ENCODE measurements at places on chromosomes 16 and 17. TPM values are rescaled to one million over a fixed set of nuclear protein-coding genes. Genes with fewer than 3 reads are reported as not detected.

- DNase-seq: no peak
Observed at GRCh38 chr16:51450376-51450775, 299.3 kb upstream of the SALL1 start.

DNA sequence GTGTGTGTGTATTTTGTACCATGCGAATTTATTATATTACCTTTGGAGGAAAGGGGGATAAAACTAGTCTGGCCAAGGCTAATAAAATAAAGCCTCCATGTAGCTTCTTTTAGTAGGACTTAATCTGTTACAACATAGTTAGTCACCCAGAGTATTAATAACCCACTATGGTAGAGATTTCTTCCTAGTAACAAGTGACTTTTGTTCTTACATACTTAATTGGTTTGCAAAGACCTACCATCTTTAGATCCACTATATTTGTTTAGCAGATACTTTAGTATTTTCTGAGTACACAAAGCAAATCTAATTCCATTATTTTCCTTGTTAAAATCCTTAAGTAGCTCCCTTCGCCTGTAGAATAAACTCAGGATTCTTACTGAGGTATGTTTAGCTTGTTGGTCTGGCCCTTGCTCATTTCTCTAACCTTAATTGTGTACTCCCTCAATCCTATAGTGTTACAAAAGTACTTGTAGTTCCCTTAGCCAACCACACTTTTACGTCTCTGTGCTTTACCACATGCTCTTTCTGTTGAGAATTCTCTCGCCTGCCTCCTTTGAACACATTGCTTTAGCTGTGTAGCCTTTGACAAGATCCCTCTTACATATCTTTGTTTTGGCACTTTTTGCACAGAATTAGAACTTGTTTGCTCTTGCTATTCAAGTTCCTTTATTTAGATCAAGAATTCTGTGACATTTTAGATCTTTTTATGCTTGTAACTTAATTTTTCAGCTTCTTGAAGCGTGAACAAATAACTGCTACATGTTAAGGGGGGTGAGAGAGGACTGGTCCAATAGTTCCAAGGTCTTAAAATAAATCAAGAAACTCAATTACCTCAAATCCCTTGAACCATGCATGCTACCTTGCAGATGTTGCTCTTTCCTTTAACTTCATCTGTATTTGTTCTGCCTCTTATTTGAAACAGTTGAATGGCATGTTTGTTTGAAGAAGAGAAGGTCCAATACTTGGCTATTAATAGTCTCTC lies 23.8 kb downstream of the CLTC start:
- no peak for DNase-seq

CTRB1 gene
- total RNA-seq: 0.76 TPM

MPV17L gene
- 4.8 TPM for total RNA-seq

NPTX1 gene
- total RNA-seq: 95.0 TPM

GRCh38 chr16:79436885-79437284 lies 163.7 kb downstream of the MAF start:
- DNase-seq: no peak

GRCh38 chr16:474420-475122 lies 49.1 kb downstream of the RAB11FIP3 start:
- DNase-seq: peak; percentile 38

RTN4RL1 gene
- 0.14 TPM for total RNA-seq

- no peak for DNase-seq
Observed at GRCh38 chr17:6005939-6006338, 64.2 kb upstream of the WSCD1 start.

GRCh38 chr16:31117384-31118222 lies at the start of gene KAT8:
TSS of gene KAT8 (plus strand) at chr16:31117664. CDS start at chr16:31117682, 18 bp downstream.
- DNase-seq: peak; percentile 99

DNA sequence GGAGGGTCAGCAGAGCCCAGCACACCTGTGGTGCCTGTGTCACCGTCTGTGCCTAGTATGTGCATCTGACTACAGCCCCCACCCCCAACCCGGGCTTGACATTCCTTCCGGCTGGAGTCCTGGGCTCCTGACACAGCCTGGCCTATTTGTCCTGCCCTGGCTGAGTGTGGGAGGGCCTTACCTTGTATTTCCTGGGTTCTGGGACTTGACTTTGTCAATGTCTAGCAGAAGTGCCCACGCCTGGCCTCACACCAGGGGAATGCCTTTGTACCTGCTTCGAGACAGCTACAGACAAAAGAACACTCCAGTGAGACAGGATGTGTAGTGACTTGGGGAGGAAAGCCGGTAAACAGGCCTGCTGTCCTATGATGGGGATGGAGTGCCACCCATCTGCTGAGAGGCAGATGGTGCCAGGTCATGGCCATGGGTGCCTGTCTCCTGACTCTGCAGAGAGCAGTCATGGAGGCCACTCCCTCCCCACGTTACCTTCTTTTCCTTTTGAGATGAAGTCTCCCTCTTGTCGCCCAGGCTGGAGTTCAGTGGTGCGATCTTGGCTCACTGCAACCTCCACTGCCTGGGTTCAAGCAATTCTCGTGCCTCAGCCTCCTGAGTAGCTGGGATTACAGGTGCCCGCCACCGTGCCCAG lies 42.8 kb downstream of the TNFRSF13B start:
- DNase-seq: no peak

DNA sequence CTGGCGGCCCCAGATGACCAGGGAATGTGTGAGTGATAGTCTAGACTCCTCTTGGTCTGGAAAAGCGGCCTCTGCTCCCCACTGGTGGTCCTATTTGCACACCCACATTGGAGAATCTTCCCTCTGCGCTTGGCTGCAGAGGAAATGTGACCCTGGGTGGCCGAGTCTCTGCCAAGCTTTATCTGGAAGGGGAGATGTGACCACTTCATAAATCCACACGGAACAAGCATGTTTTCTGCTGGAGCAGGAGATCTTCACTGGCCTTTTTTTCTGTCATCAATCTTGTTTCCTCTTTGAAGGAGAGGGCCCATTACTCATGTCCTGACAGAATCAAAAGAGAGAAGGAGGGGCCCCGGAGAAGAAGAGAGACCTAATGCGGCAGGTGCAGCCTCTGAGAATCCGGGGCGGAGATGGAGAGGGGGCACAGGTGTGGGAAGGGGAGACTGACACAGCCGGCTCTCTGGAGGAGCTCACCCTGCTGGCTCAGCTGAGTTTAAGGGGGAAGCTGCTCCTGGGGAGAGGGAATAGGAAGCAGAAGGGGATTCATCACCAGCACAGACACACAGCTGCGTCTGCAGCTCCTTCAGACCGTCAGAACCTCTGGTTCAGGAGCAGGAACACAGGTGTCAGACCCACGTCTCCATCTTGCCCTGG lies 116.3 kb downstream of the SOX9 start:
- DNase-seq: no peak

GRCh38 chr16:9056061-9056460 lies 35.4 kb upstream of the HAPSTR1 start:
- no peak for DNase-seq

DNA sequence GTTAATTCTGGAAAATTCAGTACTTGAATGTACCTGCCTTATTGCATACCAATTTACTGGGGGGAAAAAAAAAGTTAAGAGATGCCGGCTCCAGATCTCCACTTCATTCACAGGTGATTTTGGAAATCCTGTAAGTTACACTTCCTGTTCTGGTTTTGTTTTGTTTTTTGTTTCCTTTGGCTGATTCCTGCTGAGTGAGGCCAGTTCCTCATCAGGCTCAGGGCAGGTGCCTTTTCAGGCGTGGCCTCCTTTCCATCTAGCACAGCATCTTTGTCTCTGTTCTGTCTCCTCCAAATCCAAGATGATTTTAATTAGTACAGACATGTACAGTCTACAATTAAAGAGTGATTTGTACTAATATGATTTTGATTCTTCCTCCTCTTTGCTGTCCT lies 19.2 kb downstream of the CYB561 start:
- no peak for DNase-seq

DNA sequence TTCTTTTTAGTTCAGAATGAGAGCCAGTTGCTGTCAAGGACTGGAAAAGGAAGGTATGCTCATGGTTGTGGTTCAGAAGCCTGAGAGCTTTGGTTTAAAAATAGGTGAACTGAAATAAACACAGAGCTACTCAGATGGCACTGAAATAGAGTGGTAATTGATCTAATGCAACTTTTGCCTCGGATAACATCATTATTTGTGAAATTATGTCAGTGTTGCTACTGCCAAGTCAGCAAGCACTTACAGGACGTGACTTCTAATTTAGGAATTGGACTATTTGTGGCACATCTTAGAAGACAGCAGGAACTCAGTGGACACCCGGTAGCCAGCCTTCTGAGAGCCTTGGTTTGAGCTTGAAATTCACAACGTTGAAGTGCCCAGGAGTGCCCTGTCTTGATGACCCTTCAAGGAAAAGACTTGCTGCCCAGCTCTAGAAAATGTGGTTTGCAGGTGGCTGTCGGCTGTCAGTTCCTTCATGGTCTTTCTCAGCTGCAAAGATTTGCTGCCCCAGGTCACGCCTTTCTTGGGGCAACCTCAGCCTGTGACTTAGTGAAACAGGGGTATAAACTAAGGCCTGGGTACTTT lies 42.0 kb upstream of the XYLT1 start:
- DNase-seq: no peak

DNA sequence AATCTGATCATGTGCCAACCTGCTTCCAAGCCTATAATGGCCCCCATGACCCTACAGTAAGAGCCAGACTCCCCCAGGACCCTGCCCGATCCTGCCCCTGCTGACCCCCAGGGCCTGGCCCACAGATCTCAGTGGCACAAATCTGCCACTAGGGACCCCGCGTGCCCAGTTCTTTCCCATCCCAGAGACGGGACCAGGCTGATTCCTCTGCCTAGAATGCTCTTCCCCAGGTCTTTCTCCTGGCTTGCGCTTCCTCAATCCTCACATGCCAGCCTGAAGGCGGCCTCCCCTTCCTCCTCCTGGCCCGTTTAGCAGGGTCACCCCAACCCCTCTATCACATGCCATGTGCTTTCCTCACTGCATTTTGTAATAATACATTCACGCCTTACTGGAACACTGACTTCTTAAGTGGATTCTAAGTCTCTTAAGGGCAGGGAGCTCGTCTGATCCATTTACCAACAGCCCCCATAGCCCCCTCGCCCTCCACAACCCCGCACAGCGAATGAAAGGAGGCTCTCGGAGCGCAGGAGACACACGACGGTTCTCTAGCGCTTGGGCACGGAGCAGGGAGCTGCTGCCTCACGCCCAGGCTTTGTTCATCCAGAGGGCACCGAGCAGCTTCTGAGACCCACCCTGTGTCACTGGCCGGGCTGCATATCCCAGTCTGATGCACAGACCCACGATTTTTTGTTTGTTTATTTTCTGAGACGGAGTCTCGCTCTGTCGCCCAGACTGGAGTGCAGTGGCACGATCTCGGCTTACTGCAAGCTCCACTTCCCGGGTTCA lies 1.2 kb downstream of the TRIM65 start:
- peak; percentile 59 for DNase-seq

DNA sequence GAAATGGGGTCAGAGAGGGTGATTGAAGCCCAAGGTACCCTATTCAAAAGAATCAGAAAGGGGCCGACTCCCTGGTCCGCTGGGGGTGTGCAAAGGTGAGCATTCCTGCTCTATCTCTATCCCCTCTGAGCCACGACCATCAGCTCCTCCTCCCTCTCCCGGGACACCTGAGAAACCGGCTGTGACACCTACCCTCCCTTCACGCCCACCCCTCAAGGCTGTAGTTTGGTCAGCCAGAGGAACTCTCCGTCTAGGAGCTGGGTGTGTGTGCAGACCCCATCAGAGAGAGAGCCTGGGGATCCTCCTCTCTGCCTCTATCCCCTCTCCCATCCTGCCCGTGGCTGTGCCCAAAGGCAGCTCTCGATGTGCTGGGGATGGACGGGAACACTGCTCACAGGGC lies 27.6 kb upstream of the DLX4 start:
- DNase-seq: no peak

GRCh38 chr16:14203166-14203565 lies 132.0 kb downstream of the MRTFB start:
- no peak for DNase-seq

DNA sequence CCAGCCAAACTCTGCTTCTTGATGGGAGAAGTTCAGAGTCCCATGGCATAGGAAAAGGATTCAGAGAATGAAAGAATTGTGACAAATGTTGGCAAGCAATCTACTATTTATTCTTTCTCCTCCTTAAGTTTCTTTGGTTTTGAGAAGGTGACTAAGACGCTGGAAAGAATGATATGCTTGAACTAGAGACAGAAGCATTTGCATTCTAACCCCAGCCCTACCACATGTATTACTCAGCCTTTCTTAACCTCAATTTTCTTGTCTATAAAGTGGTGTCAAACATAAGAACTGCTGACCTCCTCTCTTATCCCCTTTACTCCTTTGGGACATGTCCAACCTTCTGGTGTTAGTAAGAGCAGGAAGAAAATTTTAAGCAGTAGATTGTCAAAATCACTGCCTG lies 124.7 kb downstream of the HS3ST2 start:
- no peak for DNase-seq

- no peak for DNase-seq
Observed at GRCh38 chr16:48426244-48427141, 41.3 kb upstream of the SIAH1 start.

GAS7 gene
- 21.6 TPM for total RNA-seq

OR1F1 gene
- not detected for total RNA-seq

- DNase-seq: no peak
Observed at GRCh38 chr17:21400816-21401593, 24.8 kb downstream of the KCNJ12 start.

DNA sequence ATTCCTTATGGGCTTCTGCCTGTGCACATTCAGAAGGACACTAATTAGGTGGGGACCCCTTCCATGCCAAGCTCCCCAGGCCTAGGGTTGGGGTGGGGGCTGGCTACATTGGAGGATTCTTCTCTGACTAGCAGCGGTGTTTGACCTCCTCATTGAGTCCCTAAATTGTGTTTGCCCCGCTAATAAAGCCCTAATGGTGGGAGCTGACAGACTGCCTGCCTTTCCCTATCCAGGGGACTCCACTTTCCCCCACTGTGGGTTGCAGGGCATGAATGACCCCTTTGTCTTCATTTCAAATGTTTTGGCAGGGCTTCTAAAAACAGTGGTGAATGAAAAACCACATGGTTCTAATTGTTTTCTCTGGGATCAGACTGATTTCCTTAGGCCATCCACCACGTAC lies 476.8 kb upstream of the CDH11 start:
- no peak for DNase-seq

DNA sequence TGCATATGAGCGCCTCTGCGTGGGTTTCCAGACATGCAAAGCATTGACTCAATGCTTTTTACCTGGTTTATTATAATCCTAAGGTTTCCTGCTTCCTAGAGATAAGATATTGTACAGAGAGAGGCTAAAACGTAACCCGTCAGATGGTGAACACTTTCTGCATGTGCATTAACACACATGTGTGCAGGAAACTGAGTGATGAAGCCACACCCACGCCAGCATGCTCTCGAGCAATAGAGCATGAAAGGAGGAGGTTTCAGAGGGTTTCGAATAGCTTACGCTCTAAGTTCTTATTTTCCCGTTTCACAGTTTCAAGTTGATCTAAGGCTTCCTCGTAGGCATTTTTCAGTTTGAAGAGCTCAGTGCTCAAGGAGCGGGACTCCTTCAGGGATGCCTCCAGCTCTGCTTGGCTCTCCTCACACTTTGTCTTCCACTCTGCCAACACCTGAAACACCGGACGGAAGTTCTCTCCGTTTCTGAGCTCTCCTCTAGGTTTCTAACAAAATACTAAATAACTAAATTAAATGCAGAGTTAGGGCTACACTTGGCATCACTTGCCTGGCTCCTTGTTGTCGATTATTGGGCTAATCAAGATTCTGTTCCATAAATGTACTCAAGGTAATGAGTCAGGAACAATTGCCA lies 23.2 kb downstream of the MYH3 start:
- no peak for DNase-seq

GDPD3 gene
- 29.6 TPM for total RNA-seq

SHCBP1 gene
- 0.63 TPM for total RNA-seq

C16orf86 gene
- 0.67 TPM for total RNA-seq

MVD gene
- 89.5 TPM for total RNA-seq

Measured in mucosa of descending colon (tissue), 3 donors.